ENCODE measurements at places on chromosomes 4 and X.
A peak's percentile ranks its signal among the peaks of the same experiment; 100 is the strongest.

DNA sequence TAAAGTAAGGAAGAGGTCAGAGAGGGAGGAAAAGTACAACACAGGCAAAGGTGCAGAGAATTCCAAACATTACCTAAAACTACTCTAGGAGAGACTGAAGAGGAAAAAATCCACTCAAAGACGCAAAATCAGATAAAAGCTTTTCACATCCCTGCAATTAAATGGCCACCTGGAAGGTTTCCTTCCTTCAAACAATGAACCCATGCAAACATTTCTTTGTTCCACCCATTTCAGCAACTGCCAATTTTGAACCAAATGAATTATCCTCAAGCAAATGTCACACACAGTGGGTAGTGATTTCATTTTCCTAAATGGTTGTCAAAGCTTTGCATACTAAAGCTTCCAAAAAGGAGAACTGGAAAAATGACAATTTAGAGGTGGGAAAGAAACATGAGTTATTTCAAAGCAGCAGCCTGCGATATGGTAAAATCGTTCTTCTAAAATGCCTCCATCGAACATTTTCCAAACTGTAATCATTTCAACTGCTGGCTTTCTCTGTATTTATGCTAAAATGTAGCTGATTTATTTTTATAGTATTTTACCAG is 45.0 kb downstream of the APBB2 start:
- DNase-seq = no peak

DNA sequence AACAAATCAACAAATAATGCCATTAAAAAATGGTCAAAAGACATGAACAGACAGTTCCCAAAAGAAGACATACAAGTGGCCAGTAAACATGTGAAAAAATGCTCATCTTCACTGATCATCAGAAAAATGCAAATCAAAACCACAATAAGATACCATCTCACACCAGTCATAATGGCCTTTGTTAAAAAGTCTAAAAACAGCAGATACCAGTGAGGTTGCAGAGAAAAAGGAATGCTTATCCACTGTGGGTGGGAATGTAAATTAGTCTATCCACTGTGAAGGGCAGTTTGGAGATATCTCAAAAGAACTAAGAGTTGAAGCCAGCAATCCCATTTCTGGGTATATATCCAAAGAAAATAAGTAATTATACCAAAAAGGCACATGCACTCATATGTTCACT is 668.1 kb upstream of the CPEB2 start:
- DNase-seq = no peak

DNA sequence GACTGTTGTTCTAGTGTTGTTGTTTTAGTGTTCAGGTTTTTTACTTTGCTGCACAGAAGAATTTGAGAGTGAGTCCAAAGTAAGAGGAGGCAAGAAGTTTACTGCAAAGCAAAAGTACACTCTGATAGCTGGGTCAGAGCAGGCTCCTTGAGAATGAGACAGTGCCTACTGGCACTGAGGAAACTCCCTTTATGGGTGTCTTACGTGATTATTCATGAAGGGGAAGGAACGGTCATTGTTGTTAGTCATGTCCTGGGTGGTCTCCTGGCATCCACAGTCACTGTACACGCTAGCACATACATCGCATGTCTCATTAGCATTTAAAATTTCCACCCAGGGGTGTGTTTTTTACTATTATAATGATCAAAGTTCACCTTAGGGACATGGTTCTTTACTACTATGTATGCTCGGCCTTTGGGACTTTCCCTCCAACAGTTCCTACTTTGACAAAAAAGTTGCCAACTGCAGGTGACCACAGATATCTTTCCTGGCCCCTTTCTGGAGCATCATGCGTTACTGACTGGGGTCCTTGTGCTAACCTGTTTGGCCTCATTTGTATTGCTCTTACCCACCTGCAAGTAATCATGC is 688.9 kb upstream of the AMOT start:
- no peak for DNase-seq

GRCh38 chrX:109943092-109943739 is 59.7 kb upstream of the TMEM164 start:
- DNase-seq = no peak

GRCh38 chrX:35076061-35076460 is 133.5 kb downstream of the FAM47B start:
- DNase-seq = no peak

DNA sequence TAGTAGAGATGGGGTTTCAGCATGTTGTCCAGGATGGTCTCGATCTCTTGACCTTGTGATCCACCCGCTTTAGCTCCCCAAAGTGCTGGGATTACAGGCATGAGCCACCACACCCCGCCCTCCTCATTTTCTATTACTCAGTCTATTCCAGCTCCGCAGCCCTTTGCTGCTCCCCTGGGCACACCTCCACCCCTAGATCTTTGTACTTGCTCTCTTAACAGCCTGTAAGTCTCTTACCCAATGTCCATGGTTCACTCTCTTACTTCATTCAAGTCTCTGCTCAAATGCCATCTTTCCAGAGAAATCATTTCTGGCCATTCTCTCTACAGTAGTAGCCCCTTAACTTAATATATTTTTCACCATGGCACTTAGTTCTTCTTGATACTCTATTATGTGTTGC is 64.7 kb downstream of the LDB2 start:
- DNase-seq = peak; percentile 58

- DNase-seq = no peak
Observed at GRCh38 chr4:33996075-33996718, 2248.1 kb downstream of the ARAP2 start.

DNA sequence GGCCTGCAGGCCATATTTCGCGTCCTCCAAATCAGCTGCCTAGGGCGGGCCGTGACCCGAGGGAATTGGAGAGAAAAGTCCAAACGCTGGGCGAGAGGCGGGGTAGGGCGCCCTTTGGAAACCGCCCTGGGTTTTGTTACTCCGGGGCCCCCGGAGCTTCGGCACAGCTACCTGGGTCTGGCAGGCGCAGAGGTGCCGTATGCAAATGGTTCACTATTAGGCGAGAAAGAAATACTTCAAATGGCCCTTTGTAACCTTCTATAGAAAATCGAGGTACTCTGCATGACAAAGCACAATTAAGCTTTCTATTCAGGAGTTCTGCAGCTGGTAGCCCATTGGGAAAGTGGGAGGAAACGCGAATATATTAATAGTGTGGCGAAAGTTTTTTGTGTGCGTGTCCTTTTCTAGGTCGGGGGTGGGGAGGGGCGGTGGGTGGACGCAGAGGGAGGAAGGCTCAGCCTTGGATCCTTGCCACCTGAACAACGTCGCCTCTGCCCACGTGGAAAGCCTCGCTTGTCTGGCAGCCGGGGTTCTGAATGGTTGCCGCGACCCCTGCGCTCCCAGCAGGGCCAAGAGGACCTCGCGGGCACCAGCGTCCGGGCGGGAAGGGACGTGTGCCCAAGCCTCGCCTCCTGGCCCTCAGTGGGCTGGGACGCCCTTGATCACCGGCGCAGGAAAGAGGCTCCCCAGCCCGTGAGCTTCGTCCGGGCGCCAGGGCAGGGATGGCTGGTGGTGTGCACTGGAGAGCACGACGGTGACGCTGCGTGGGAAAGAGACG is 9.5 kb downstream of the GSX2 start:
- DNase-seq = peak; percentile 63

DNA sequence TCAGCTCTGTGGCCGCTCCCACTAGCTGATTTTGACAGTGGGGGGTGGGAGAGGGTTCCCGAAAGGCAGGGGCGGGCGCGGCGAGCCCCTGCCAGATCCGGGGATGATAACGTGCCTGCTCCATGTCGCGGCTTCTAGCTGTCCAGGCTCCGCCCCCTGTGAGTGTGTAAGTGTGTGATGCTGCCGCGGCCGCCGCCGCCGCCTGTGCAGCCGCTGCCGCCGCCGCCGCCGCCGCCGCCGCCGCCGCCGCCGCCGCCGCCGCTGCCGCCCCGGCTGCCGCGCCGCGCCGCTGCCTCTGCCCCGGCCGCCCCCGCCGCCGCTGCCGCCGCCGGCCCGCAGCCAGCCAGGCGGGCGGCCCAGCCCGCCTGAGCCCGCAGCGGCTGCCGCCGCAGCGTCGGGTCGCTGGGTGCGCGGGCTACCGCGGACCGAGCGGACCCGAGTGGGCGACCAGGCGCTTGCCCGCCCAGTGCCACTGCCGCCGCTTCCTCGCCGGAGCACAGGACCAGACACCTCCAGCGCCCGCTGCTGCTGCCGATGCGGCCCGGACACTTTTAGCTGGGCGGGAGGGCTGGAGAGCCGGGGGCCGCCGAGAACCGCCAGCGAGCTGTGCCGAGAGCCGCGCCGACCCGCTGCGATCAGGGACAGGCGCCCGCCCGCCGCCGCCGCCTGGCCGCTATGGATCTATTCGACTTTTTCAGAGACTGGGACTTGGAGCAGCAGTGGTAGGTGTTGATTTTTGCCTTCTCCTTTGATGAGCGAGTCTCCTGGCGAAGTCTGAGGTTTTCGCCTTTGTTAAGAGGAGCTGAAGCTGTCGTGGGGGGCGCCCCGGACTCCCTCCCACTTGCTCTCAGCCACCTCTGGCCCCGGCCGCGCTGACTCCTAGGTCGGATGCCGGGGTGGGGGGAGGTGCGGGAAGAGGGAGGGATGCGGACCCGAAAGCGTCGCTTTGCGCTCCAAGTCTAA is at the start of gene AFF2:
AFF2 (plus strand) TSS at position 195 of the 963 bp plus-strand sequence; CDS start at position 676, 481 bp downstream.
- peak; percentile 41 for DNase-seq

Data from right lobe of liver (tissue), 6 donors.